ENCODE measurements at places on chromosomes 12 and 14.
A peak's percentile ranks its signal among the peaks of the same experiment; 100 is the strongest.

GRCh38 chr14:81023095-81023710 is 67.8 kb downstream of the TSHR start:
- DNase-seq, result no peak

GRCh38 chr12:32561931-32562341 is 117.2 kb upstream of the DNM1L start:
- DNase-seq, result no peak

DNA sequence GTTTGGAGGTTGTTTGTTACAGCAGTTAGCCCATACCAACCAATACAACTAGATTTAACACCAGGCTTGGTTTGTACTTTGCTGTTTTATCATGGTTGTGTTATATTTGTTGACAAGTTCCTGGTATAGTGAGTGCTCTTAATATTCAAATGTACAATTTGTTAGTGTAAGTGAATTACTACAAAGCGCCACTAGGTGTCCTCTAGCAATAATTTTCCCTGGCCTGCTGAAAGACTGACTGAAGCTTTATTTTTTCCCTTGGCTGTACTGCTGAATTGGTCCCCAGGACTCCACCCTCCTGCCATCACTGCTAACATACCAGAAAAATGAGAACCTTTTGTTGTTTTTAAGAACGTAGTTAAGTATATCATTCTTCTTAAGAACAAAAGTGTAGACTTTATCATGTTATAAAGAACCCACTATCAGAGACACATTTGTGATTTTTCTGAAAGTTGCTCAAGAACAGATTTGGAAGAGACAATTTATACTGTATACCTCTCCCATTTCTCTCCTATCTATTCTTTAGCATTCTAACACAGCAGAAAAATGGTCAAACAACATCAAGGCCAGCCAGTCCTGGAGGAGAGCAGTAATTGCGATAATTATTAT is 75.3 kb upstream of the FAR2 start:
- peak; percentile 13 for DNase-seq

DNA sequence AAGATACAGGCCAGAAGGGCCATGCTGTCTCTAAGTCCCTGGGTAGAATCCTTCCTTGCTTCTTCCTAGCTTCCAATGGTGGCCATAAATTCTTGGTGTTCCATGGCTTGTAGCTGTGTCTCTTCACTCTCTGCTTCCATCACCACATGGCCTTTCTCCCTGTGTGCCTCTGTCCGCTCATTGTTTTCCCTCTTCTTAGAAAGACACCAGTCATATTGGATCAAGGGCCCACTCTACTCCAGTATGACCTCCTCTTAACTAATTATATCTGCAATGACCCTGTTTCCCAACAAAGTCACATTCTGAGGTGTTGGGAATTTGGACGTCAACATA is 7.6 kb upstream of the MAP1LC3B2 start:
- no peak for DNase-seq

DNA sequence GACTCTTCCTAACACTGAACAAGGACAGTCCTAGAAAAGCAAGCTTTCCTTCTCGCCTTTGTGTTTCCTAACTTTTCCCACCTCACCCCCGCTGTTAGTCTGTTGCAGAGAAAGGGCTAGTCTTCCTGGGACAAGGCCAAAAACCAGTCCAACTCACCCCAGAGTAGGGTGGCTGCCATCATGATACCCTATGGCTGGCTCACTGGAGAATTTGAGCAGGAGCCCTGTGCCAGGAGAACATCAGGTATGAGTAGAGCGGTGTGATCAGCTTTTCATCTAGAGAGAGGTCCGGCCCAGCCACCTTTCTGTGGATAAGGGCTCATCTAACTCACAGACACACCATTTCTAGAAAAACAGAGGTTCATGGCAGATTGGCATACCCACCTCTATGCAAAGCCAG is 16.7 kb upstream of the ZFP36L1 start:
- no peak for DNase-seq

DNA sequence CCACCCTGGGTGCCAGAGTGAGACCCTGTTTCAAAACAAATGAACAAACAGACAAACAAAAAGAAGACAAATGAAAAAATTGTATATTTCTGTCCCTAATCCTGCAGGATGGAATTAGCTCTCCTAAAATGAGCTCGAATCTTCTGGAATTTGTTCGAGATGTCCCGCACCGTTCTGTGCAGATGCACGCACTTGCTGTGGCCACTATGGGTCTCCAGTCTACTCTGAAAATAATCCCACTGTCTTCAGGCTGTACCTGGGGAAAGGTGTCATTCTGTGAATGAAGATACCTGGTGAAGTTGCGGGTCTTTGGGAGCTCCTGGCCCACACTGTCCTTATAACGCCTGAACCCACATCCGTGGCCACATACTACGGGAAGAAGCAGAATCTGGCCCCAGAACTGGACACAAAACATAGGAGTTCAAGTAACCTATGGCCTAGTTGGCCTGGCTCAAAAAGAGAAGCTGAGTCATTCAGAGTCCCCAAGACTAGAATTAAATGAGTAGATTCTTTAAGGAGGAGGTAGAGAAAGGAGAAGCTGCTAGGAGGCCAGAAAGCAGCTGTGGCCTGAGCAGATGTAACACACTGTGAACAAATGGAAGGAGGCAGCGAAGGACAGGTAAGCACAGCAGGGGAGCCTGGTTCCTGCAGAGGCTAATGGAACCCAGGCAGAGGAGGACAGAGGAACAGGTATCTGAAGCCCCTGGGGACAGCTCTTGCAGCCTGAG is 108.6 kb downstream of the FOXN3 start:
- peak; percentile 15 for DNase-seq

- no peak for DNase-seq
Observed at GRCh38 chr12:14999021-14999694, 26.3 kb downstream of the PDE6H start.

- DNase-seq, result no peak
Observed at GRCh38 chr12:109193896-109194295, 77.5 kb downstream of the ACACB start.

- no peak for DNase-seq
Observed at GRCh38 chr14:58808828-58809227, 171.1 kb downstream of the DACT1 start.

DNA sequence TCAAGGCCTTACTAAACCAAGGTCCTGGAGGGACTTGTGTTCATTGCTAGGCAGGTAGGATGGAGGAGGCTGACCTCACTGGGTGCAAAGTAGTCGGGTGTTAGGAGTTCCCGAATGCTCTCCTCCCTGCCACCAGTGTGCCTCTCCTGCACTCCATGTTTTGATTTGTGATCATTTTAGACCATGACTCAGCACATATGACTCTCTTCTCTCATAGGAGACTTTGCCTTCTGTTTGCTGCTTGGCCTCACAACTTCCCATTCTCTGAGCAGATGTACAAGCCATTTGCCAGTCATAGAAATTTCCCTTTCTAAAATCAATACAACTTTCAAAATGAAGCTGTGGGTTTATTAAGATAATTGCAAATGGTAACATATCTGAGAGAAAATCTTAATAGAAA is 46.6 kb upstream of the LRIG3 start:
- DNase-seq, result no peak

DNA sequence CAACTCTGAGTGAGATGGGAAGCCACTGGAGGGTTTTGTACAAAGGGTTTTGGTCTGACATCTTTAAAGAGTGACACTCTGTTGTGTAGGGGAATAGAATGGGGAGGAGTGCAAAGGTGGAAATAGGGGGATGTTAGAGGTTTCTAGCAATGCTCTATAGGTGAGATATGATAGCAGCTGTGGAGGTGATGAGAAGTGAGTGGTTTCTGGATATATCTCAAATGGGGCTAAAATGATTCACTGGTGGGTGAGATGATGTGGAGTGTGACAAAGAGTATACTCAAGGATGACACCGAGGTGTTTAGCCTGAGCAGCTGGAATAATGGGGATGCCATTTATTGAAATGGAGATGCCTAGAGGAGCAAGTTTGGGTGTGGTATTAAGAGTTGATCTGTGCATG is 426.4 kb downstream of the PCNX1 start:
- no peak for DNase-seq
